ENCODE measurements at places on chromosomes 16 and 17.

DNA sequence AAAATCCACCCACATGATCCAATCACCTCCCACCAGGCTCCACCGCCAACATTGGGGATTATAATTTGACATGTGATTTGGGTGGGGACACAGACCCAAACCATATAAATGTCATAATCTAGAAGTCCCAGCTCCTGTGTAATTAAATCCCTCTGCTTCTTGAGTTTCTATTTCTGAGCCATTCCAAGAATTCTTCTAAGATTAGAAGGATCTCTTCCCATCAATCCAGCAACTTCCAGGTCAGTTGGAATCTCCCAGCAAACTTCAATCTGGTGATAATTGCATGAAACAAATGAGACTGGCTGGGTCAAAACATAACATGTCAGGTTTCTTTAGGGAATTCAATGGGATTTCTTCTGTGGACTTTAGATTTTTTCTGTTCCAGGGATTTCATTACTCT, 127.8 kb upstream of the CDH5 start:
- no peak for DNase-seq

- no peak for DNase-seq
These were observed 57.9 kb upstream of the FOXF1 start for GRCh38 chr16:86452451-86452850.

GRCh38 chr16:4519274-4520058, 19.1 kb downstream of the CDIP1 start:
- DNase-seq, result no peak

DNA sequence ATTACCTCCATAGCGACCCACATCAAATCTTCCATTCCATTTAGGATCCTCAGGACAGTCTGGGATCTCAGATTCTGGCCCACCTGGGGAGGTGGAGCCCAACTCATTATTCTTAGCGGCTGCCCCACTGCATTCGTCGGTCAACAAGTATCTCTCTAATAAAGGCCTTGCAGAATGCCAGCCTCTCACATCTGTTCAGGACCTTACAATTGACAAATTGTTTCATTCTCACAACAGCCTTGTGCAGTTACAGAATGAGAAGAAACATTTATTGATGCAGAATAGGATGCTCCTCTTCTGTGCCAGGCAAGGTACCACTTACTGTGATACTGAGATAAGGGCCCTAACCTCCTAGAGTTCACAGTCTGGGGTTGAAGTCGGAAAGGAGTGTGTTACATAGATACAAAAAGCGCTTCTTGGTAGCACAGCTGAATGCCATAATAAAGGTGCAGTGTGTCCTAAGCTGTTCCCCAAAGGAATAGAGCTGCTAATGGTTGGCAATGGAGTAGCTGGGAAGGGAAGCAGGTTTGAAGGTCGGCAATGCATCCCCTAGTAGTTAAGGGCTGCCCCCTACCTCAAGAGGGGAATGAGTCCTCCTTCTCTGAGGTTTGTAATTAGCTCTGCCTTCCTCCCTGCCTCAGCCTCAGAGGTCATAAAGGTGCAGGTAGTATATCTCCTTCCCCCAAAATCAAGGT, 2.3 kb upstream of the MPP2 start:
- no peak for DNase-seq

GRCh38 chr16:67441271-67441753, 10.4 kb downstream of the HSD11B2 start:
- DNase-seq, result peak; percentile 81

GRCh38 chr17:39177256-39177655, 11.3 kb upstream of the ARL5C start:
- no peak for DNase-seq

All from NCI-H1105 (cell line).